ENCODE measurements at places on chromosomes 3 and 15.

DNA sequence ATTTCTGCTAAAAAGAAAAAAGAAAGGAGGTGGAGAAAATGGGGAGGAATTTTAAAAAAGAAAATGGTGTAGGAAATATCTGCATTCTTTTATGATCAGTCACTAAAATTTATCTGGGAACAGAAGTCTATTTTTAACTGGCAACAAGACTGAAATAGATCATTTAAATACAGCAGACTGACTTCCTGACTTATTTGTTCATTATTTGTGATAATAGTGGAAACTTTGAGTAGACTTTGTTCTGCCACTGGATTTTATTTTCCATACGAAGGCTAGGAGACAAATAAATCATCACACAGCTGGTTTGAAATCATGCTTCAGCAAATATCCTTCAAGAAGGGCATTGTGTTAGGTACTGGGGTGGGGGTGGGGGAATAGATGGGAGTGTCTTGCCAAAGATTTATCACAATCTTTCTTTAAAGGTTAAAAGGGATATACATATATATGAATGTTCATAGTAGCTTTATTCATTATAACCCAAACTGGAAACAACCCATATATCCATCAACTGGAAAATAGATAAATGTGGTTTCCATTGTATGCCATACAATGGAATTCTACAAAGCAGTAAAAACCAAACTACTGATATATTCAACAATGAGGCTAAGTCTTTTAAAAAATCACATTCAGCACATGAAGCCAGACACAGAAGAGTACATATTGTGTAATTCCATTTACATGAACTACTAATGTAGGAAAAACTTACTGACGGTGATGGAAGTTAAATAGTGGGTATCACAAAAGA lies 4.7 kb upstream of the CLASP2 start:
- ATAC-seq: no peak

DNA sequence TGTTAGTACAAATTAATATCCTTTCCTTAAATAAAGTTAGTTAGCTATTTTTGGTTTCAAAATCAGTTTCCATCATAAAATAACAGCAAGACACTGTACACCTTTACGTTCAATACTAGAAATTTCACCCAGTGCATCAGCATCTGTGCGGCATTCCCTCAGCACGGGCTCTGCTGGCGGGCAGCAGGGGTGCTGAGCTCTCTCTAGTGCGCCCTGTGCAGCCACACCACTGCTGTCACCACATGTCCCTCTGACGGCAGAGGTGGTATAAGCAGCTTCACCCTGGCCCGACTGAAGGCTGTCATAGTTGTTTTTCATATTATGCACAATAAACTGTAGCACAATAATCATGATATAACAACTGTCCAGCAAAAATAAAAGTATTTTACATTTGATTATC lies 35.4 kb downstream of the FAN1 start:
- no peak for ATAC-seq

DNA sequence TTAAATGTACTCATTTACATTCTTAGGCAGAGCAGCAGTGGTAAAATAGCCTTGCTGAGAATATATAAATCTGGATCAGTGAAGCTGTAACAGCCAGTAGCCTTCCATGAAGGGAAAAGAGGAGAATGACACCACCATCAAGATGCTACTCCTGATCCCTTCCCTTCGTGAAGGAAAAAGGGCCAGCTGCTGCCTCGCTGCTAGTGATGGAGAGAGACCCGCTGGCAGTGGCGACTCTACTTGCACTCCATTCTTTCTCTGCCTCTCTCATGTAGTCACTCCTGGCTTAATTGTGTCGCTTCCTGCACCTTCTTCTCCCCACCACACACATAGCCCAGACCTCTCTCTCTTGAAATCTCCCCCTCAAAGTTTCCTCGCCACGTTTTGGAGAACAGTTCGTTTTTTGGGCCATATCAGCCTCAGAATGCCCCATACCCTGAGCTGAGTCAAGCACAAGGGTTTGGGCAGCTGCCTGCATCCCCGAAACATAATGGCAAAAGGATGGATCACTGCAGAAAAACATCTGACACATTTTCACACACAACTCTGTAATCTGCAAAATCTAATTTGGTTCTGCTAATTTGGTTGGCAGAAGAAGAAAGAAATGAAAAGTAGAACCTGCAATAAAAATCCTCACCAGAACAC lies 460.3 kb upstream of the IL12A start:
- no peak for ATAC-seq

DNA sequence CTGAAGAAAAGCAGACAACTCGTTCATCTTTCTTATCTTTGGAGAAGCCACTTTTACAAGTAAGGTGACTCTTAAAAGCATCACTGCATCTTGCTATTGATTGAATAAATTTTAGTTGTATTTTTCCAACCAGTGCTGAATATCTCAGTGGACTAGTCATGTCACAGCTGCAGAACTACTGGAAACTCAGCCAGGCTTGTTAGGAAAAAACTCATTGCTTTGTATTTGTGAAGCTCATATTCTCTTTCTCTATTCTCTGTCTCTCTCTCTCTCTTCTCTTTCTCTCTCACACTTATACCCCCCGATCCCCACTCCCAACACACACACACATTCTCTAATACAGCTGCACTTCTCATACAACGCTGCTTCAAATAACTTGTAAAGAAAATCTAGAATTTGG lies 104.3 kb downstream of the WDR76 start:
- ATAC-seq: no peak

DNA sequence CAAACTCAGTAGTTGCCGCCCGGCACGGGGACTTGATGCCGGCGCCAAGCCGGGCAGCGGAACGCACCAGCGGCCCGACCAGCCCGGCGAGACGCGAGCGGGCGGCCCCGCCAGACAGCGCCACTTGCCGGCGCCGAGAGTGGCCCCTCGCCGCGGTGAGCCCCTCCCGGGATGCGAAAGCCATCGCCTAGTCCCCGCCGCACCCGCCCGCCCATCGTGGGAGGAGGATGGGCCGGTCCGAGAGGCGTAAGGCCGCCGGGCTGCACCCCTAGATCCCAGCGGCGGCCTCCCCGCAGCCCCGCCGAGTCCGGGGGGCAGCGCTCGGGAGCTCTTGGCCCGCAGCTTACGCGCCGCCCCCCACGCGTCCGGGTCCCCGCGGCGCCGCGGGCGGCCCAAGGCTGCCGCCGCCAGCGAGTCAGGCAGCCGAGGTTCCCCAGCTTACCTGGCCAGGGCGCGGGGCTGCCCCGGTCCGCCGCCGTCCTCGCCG lies 609 bp downstream of the GOLGA8A start:
- ATAC-seq: peak; percentile 77

GRCh38 chr15:73631915-73632669 lies 1.1 kb downstream of the NPTN start:
- ATAC-seq: peak; percentile 42

DNA sequence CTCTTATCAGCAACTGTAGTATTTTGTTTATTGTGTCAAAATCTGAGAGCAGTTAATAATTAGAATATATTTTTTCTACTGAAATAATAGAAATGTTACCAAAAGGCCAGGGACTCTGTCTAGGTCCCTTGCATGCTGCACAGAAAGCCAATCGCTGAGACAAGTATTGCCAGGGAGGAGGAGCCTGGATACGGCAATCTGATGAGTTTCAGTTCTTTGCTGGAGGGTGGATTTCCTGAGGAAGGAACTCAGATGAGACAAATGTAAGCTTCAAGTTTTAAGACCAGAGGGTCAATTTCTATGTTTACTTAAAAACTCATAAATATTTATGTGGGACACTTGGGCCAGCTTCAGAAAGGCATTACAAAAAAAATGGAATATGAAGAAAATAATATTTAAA lies 252.2 kb downstream of the GABRG3 start:
- ATAC-seq: no peak

GRCh38 chr3:153830552-153830951 lies 290.6 kb upstream of the ARHGEF26 start:
- no peak for ATAC-seq

DNA sequence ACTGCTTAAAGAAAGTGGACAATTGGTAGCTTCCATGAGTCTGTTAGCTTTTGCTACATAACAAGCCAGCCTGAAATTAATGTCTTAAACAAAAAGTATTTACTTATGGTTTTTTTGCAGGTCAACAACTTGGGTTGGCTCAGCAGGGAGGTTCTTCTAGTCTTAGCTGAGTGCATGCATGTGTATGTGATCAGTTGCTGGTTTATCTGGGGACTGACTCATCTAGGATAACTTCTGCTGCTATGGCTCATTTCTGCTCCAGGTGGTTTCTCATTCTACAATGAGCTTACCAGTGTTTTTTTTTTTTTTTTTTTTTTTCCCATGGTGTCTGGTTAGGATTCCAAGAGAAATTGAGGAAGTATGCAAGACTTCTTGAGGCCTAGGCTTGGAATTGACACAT lies 244.7 kb downstream of the NSUN3 start:
- ATAC-seq: no peak

GRCh38 chr3:187263270-187263669 lies 28.3 kb downstream of the MASP1 start:
- no peak for ATAC-seq

- ATAC-seq: no peak
Observed at GRCh38 chr3:179289295-179289694, 33.5 kb upstream of the ZNF639 start.

DNA sequence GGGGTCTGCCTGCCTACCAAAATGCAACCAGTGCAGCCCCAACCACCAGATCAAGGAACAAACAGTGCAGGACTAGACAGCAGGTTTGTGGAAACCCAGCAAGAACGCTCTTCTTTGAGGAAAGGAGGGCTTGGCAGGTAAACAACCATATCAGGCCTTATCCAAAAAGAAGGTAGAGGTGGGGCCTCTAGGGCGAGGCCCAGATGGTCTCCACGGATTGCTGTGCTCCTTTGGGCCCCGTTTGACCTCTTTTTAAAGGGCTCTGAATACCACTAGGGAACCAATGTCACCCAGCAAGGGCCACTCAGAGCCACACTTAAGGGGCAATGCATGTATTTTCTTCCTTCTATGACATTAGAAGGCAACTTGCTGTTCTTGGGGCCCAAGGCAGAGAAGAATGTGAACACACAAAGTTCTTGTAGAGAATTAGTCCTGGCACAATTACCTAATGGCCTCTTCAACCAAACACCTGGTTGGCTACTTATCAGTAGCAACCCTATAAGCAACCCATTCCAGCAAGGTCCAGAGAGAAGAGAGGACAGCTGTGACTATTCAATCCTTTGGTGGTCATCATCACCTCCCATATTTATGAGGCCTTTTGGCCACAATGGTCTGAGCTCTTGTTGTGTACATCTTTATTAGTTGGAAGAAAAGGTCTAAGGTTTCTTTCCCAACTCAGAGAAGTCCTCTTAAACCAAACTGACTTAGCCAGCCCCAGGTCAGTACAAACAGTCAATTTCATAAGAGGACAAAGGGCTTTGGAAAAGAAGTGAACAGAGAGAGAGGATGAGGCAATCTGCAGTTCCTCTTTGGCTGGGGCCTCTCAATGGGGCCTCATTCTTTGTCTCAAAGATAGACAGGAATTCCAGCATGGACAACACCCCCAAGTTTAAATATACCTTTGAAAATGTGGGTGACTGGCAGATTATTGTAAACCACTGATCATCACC lies 36.0 kb downstream of the FOXP1 start:
- no peak for ATAC-seq

DNA sequence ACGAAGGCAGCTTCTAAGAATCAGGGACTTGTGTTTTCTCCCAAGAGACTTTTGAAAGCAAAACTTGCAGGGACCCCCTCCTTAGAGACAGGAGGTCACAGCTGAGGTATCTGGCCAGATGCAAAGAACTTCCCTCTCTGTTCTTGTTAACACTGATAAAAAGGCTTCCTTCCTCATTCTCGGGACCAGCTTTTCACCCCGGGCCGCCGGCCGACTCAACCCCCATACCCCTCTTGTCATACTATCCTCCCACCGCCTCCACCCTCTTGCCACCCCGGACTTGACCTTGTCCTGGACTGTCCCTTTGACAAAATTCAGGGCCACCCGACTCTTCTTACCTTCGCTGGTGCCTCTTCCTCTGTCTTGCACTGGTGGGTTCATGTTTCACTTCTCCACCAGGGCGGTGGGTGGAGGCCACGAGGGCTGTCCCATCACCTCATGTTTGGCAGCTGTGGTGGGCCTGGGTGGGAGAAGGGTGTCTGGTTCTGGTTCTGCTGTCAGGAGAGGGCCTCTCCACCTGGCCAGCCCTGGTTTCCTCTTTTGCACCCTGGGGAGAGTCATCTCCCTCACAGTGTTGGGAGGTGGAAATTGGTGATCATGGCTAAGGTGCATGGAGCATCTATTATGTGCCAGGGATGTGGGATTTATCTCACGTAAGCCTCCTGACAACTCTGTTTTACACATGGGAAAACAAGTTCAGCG lies 32.5 kb downstream of the BHLHE40 start:
- no peak for ATAC-seq

DNA sequence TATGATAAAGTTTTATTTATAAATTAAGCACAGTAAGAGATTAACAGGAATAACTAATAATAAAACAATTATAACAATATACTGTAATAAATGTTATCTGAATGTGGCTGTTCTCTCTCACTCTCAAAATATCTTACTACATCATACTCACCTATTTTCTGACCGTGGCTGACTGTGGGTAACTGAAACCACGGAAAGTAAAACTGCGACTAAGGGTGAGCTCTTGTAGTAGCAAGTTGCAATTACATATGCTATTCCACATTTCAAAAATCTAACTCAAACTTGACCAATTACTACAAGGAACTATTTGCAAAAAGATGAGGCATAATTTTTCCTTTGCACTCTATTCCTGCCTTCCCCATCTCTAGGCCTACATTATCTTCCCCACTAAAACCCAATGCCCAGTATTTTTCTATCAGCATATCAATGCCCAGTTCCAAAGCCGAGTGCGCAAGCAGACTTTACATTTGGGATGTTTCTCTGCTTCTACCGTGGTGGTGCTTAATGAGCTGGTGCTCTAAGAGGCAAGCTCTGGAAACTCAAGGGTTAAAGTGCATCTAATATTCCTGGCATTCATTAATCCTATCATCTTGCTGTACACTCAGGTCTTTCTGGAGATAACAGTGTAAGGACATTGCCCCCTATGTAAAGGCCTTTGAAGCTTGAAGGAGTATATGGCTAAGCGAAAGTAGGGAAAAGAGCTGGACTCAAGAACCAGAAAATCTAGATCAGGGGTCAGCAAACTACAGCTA lies 6.7 kb downstream of the PCYT1A start:
- no peak for ATAC-seq

GRCh38 chr15:77482570-77482969 lies 61.9 kb downstream of the HMG20A start:
- ATAC-seq: peak; percentile 91

GRCh38 chr3:23438657-23439056 lies 235.5 kb downstream of the UBE2E2 start:
- ATAC-seq: no peak

DNA sequence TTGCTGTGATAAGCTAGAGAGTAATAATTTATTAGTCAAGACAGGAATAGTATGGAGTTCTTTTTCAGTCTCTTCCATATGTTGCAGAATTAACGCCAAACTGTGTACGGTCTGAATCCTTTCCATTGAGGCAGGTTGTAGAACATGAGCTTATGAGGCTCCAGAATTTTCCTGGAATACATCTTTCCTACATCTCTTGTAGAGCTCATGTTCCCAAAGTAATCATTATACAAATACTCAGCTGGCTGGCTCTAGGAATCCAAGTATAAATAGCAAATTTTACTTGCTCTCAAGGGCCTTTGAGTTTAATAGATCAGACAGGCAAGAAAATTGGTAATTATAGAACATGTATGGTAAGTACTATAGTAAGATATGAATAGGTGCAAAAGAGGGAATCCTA lies 419.4 kb downstream of the RBMS3 start:
- ATAC-seq: no peak

Measured in SK-N-SH treated with all-trans-retinoic acid at 6 μM for 48 hours (cell line).